NCI-H1436 (cell line): ENCODE measurements at places on chromosomes 1 and 21.

DNA sequence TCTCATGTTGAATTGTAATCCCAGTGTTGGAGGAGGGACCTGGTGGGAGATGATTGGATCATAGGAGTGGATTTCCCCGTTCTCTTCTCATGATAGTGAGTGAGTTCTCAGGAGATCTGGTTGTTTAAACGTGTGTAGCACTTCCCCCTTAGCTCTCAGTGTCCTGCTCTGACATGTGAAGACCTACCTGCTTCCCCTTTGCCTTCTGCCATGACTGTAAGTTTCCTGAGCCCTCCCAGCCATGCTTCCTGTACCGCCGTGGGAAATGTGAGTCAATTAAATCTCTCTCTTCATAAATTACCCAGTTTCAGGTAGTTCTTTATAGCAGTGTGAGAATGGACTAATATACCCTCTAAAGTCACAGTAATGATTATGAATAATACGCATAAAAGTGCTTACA lies 248.4 kb upstream of the LRRC7 start:
- no peak for DNase-seq

DNA sequence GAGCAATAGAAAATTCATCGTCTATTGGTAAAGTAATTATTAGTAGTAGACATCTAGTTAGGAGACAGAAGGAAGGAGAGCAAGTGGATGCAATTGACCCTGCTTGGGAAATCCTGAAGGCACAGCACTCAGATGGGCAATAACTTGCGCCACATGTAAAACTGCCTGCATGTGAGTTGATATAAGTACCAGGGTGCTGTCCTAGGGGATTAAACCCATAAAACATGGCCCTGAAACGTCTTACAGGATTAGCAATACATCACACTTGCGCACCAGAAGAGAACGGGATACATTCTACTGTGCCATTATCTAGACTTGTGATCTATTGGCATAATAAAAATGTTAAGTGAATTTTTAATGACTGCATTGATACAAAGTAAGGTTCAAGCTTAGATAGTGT lies 277.5 kb upstream of the LYPLAL1 start:
- no peak for DNase-seq

GRCh38 chr1:78114034-78114956 lies 68.5 kb downstream of the GIPC2 start:
- peak; percentile 77 for DNase-seq

GRCh38 chr21:45792682-45793383 lies 149.3 kb downstream of the PCBP3 start:
- no peak for DNase-seq

DNA sequence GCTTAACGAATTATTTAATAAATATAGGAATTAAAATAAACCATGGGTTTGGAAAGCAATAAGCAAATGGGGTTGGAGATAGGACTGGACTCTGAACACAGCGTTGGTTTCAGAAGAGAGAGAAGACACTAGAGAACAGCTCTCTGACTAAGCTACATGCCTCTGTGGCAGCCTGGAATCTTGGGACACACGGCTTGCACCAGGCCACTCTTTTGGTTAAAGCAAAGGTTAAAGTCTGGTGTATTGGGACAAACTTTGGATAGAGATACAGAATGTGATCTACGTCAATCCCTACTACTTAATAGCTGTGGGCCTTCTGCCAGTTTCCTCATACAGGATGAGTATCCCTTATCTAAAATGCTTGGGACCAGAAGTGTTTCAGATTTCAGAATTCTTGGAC lies 49.7 kb upstream of the HSD17B7 start:
- no peak for DNase-seq

- no peak for DNase-seq
These were observed 209.6 kb upstream of the HOOK1 start for GRCh38 chr1:59605184-59605583.
